ENCODE measurements at places on chromosomes 16 and 17. TPM values are rescaled to one million over a fixed set of nuclear protein-coding genes. Genes with fewer than 3 reads are reported as not detected.

DNA sequence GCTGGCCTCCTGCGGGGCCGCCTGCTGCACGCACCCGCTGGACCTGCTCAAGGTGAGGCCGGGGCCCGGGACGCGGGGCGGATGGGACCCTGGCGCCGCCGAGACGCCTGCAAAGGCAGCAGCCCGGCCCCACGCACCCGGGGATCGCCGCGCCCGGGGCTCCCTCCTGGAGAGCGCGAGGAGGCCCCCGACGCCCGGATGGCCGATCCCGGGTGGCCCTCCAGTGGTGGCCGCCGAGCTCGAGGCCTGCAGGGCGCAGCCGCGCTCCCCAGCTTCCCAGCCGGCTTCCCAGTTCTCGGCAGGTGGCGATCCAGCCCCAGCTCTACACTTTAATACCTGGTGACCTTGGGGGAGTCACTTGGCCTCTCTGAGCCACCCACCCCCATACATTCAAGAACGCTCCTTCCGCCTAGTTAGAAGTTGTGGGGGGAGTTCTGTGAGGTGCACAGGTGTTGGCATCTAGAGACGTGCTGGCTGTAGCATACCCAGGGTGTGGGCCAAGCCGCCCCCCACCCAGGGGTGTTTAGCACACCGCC lies 452 bp downstream of the SLC25A10 start:
- no peak for DNase-seq

The SMTNL2 gene
- 57.6 TPM for polyA plus RNA-seq

DNA sequence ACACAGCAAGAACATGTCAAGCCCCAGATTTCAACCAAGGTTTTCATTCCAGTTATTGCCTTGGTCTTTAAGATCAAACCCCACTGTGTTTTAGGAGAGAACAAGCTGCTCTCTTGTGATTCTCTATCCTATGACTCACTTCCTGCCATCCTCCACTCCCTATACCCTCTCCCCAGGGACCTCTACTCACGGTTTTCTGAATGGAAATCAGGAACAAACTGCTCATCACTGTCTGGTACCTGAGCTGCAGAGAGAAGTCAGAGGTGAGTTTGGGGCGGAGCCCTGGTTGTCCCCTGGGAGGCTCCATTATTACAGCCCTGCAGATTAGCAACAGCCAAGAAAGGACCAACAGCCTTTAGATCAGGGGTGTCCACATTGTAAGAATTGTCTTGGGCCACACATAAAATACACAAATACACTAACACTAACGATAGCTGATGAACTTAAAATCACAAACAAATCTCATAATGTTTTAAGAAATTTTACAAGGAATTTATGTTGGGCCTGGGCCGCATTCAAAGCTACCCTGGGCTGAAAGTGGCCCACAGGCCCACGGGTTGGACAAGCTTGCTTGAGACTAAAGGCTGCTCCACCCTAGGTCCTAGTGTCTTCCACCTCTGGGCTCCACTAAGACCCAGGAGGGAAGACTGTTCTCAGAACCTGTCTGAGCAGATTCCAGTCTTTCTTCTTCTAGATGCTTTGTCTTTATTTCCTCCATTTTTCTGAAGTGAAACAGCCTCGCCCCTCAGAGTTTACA lies 9.7 kb downstream of the ETV4 start:
- DNase-seq, result no peak

DNA sequence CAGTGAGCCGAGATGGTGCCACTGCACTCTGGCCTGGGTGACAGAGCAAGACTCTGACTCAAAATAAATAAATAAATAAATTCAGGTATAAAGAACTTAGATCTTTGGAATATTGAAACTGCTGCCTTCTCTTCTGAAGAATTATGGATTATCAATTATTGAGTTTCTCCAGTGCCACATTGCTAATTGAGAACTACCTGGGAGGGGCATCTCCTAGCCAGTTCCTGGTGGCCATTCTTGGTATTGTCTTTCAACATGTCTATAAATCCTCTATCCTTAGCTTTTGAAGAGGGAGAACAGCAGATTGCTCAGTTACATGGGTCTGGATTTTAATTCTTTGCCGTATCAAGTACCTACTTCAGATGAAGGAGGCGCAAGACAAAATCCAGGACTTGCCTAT lies 29.2 kb downstream of the CALCOCO2 start:
- DNase-seq, result no peak

DNA sequence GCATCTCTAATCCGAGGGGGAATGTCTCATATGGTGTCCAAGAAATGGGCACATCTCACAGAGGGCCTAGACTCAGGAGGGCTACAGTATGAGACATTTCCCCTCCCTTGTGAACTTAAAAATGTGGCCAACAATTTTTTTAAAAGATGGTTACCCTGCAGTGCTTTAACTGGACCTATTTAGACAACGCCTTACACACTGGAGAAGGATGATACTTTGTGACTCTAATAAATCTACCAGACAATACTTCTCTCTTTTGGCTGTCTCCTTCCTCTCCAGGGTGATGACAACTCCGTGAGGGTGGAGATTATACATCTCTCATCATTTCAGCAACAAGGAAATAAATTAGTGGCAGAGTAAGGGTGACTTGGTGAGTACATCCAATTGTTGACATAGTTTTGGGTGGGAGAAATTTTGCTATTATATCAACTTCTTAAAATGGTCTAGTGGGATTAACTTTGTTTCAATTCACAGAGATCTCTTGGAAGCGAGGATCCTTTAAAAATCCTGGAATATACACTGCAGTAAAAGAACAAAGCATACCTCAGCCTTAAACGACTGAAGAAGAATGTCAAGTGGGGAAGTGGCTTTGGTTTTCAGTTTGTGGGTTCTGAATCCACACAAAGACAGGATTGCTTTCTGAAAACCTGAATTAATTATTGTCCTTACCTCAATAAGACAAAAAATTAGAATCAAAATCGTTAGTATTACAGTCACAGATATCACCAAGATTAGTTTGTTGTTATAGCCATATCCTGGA lies 89.8 kb downstream of the KPNA2 start:
- no peak for DNase-seq

The SLC16A5 gene
- 22.0 TPM for polyA plus RNA-seq

The OTOP3 gene
- not detected for polyA plus RNA-seq

- no peak for DNase-seq
Measured at GRCh38 chr17:3801347-3801746, 359 bp upstream of the ITGAE start.

DNA sequence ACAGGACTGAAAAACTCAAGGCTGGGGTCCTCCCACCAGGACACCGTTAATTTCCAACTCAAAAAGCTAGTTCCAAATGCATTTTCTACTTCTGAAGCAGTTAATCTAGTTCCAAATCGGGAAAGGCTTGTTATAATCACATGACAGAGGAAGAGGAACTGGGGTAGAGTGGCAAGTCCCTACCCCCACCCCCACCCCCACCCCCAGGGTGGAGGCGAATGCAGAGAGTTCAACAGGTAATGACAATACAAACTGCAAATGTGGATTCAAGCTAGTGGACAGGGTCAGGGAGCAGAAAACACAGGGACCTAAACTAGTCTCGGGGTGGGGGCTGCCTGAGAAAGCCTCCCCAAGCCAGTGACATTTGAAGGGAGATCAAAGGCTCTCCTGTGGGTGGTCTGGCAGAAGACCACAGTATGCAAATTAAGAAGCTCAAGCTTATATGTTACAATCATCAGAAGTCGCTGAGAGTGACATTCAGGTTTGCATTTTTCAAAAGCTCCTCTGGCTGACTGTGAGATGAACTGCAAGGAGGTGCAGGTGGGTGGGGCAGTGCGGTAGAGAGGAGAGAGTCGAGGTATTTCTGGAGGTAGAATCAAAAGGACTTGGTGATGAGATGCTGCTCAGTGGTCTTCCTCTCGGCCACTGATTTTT lies 56.4 kb upstream of the SLC25A19 start:
- no peak for DNase-seq

The HS3ST3A1 gene
- 4.5 TPM for polyA plus RNA-seq

The SPN gene
- polyA plus RNA-seq, result 1.9 TPM

GRCh38 chr17:62725791-62726249 lies 82.3 kb downstream of the MARCHF10 start:
- DNase-seq, result no peak

- DNase-seq, result no peak
Measured at GRCh38 chr16:80788027-80788426, 16.4 kb downstream of the CDYL2 start.

GRCh38 chr16:21684199-21684598 lies 20.4 kb downstream of the OTOA start:
- DNase-seq, result no peak

GRCh38 chr17:5971969-5972368 lies 98.2 kb upstream of the WSCD1 start:
- DNase-seq, result no peak

DNA sequence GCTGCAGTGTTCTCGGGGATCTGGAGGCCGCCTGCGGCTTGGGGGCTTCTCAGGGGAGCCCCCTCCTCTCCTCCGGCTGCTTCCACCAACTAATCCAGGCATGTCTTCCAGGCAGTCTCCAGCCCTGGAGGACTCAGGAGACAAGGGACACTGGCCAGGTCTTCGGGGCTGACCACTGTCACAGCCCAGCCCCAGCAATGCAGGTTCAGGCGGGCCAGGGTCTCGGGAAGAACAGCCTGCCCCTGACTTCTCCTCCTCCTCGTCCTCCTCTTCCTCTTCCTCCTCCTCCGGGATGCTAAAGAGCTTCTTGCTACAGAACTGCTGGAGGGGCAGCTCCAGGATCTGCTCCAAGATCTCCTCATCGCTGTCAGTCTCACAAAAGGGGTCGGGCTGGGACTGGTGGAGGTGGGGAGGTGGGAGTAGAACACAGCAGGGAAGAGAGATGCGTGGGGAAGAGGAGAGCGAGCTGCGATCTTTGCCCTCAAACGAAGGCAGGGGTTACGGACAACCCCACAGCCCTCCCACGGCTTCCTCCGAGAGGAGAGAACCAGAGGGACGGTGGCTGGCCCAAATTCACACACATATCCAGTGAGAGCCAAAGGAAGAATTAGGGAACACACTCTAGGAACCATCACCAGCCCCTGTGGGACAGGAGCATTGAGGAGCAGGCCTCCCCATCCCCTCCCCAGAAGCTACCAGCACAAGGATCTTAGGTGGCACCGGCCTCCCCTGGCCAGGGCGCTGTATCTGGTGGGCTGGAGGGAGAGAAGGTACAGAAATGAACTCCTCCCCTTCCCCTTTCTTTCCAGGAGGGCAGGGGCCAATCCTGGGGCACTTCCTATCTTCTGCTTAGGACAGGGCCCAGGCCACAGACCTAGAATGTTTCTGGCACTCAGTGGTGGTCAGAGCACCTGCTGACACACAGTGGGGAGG lies 19.3 kb downstream of the TSPOAP1 start:
- no peak for DNase-seq

DNA sequence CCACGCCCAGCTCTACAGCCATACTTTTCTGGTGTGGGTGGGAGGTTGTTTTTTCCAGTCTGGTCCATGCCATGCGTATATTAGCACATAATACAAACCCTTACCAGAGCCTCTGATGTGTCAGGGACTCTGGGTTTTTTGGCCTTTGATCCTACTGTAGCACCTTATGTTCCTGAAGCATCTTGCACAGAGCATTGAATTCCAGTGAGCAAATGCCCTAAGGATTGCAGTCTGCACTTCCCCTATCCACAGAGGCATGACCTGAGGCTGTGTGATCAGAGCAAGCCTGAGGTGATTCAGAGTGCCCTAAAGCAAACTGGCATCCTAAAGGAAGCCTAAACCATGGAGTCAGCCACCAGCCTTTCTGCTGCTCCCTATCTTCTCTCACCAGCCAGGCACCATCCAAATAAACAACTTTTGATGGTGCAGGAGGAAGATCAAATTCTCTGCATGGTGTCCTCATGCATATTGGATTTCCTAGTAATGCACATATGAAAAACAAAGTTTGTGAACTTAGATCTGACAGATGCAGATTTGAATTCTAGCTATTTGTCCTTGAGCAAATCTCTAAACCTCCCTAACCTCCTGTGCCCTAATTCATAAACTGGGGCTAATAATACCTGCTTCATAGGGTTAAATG lies 41.2 kb upstream of the HAS3 start:
- DNase-seq, result no peak

The SCARF1 gene
- 8.4 TPM for polyA plus RNA-seq

GRCh38 chr17:80101946-80102663 lies 724 bp downstream of the GAA start:
- DNase-seq, result no peak

The ACTG1 gene
- polyA plus RNA-seq, result 2,933 TPM

GRCh38 chr16:717450-718245 lies 2.7 kb downstream of the METRN start:
- no peak for DNase-seq

The KIF18B gene
- 12.0 TPM for polyA plus RNA-seq

DNA sequence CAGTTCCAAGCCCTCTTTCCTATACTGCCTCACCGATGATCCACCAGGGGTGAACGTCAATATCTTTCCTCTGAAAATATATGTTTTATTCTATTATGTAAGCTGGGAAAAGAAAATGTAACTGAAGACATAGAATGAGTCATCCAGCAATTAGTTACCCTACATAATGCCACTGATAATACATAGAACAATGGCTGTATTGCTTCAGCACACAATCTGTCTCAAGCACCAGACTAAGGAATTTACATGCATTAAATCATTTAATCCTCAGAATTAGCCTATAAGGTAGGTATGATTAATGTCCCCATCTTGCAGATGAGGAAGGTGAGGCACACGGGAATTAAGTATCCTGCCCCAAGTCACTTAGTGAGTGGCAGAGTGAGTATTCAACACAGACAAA lies 472.8 kb downstream of the TOX3 start:
- DNase-seq, result no peak

The GPRC5C gene
- 134 TPM for polyA plus RNA-seq

GRCh38 chr16:23976524-23976923 lies 140.7 kb downstream of the PRKCB start:
- no peak for DNase-seq

GRCh38 chr17:78159575-78160158 lies 8.7 kb upstream of the SYNGR2 start:
- DNase-seq, result no peak

- no peak for DNase-seq
Measured at GRCh38 chr16:58252716-58253115, 42.1 kb downstream of the PRSS54 start.

- DNase-seq, result no peak
Measured at GRCh38 chr17:50169881-50170459, 4.2 kb downstream of the SGCA start.

DNA sequence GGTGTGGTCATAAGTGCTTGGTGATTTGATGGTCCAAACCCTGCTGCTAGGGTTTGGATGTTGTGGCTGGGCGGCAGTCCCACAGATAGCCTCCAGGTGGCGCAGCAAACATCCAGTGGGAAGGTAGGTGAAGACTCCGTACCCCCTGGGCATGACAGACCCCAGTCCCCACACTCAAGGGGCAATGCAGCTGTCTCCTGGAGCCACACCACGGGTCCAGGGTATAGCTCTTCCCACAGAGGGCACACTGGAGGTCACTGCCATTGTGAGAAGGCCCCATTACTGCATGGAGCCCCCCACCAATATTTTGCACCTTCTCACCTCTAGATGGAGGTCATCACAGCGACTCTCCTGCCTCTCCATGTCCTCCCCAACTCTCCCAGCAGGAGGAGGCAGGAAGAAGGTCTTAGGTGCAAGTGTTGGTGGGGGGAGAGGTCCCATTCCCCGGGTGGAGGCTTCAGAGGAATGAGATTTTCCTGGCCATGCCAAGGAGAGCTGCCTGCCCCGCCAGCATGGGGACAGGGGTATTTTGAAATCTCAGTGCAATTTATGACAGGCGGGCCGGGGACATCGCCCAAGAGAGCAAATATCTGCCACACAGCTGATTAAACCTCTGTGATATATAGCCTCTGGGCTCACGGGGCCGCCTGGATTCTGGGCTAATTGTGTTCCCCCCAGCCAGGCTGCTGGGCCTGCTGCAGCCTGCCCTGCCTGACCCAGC lies 17.1 kb upstream of the C17orf113 start:
- DNase-seq, result no peak

GRCh38 chr17:68658999-68659780 lies 58.0 kb upstream of the FAM20A start:
- DNase-seq, result no peak

The MYOCD gene
- 5.4 TPM for polyA plus RNA-seq

The CACNG1 gene
- not detected for polyA plus RNA-seq

GRCh38 chr16:15510992-15511391 lies 76.6 kb downstream of the BMERB1 start:
- DNase-seq, result no peak
